ENCODE measurements at places on chromosomes 3 and 15.

- no peak for DNase-seq
These were observed 59.4 kb upstream of the NEO1 start for GRCh38 chr15:72992841-72993252.

DNA sequence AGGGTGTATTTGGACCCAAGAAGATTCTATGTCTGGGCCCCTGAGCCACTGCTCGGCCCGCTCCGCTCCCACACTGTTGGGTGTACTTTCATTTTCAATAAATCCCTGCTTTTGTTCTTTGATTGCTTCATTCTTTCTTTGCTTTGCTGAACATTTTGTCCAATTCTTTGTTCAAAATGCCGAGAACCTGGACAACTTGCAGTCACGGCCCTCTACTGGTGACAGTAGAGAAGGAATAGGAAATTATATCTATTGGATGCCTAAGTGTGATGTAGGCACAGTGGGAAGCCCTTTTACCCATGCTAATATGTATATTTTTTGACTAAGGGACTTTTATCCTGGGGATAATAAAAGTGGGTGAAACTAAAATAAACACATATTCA is 340.8 kb downstream of the LRRC3B start:
- peak; percentile 12 for DNase-seq

- no peak for DNase-seq
These were observed 14.4 kb downstream of the KLF13 start for GRCh38 chr15:31341071-31341470.

GRCh38 chr15:65115542-65115941 is 542 bp upstream of the UBAP1L start:
- no peak for DNase-seq

DNA sequence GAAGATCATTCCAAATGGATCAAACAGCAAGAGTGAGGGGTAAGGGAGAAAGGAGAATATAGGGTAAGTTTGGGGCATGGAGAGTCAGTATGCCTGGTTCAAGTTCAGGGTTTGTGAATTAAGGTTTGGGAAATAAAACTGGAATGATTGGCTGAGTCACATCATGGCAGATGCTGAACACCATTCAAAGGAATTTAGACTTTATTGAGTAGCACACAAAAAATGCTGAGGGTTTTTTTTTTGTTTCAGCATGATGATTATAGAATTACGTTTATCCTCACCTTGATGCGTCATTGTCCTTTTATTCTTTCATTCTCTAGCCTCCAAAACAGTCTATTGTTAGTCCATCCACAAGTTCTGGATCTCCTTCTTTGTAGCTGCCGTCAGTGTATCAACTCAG is 220.0 kb upstream of the UMPS start:
- DNase-seq = no peak

DNA sequence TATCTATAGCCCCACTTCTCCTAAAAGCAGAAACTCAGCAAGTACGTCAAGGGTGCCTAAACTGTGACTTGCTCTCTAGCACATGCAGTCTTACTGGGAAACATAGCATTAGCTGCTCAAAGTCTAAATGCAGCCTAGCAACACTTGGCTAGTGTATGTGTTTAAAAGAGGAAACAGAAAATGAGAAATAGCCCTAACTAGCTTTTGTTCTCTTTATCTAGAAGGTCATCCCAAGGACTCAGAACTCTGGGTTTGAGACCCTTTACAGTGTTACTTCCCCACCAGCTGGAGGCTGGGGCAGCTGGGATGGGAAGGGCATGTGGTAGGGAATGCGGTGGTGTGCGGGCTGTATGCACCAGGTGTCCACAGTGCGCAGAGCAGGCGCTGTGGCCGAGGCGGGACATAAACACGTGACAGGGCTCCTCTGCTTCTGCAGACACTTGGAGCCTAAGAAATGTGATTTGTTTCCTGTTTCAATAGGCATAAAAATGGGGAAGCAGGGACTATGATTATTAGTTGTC is 13.3 kb downstream of the ETV5 start:
- no peak for DNase-seq

GRCh38 chr3:104273046-104273649 is 1093.6 kb upstream of the ALCAM start:
- DNase-seq = no peak

DNA sequence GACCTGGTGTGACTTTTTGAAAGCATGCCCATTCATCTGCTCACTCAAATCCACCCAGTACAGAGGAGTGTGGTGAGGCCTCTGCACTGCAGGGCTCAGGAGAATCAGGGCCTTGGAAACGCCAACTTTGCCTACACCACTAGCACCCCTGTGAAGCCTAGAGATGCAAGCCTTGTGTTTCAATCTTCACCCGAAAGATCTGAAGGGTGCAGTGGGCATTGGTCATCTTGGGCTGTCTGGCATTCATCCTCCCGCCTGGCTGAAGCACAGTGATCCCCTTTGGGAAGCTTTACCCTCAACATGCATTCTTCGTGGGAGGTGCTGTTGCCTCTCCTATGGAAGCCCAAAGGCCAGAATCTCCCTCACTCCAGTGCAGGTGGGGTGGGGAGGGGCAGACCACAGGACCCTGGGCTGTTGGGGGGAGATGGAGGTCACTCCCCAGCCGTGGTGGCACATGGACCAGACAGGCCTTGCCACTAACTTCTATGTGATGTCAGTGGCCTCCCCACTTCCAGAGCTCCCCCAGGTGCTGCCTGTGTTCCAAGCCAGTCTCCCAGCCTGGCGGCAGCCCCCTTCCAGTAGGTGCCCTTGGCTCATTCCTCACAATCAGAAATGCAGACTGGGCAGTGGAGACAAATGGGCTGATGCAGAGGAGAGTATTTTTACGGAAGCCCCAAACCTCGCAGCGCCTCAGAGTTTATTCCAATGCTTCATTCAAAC is 92.5 kb downstream of the ADAMTS17 start:
- no peak for DNase-seq
